ENCODE measurements at places on chromosomes 5 and 9.

DNA sequence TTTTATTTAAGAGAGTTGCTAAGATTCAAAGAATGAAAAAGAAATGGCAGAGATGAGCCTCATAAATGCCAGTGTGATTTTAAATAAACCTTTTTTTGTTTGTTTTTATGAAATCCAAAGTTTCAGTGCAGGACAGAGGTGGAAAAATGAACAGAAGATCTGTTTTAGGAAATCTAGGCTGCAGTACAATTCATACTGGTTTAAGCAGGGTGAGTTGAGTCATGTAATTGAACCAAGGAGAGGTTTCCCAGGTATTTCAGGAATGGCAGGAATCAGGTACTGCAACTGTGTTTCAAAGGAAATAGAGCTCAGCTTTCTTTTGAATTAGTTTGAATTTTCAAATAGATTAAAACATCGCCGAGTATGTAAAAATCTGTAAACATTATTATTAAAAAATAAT lies 3.0 kb upstream of the ANKRD31 start:
- DNase-seq: no peak

DNA sequence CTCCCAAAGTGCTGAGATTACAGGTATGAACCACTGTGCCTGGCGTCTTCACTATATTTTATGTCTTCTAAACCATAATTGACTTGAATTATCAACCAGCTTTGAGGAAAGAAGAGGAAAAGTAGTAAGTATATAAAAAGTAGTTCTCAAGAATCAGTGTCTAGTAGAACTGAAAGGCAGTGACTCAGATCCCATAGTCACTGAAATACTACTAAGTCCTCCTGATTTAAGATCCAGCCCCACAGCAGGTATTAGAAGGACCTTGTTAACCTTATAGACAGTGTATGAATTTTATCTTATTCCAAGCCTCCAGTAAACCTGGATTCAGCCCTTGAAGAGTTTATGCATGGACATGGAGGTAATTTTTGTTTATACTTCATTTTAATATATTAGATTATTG lies 31.5 kb downstream of the LNPEP start:
- DNase-seq: no peak

- DNase-seq: no peak
These were observed 73.4 kb upstream of the MEF2C start for GRCh38 chr5:88956416-88956815.

DNA sequence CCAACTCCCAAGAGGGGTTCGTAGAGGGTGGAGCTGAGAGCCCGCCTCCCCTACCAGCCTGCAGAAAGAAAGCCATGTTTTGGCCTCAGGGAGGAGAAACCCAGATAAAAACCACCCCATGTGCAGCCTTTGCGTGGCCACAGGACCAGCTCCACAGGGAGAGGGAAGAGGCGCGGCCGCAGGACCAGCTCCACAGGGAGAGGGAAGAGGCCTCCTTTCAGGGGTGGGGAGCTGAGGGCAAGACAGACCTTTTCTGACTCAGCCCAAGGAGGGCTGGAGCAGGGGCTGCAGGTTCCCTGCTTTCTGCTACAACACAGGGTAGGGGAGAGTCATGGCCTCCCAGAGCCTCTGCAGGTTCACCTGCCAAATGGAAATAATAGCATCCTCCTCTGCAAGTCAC lies 37.6 kb upstream of the KCNMB1 start:
- no peak for DNase-seq

- no peak for DNase-seq
These were observed 36.5 kb upstream of the ANKRD33B start for GRCh38 chr5:10527281-10527950.

- DNase-seq: no peak
These were observed 42.0 kb downstream of the VLDLR start for GRCh38 chr9:2663461-2664173.

DNA sequence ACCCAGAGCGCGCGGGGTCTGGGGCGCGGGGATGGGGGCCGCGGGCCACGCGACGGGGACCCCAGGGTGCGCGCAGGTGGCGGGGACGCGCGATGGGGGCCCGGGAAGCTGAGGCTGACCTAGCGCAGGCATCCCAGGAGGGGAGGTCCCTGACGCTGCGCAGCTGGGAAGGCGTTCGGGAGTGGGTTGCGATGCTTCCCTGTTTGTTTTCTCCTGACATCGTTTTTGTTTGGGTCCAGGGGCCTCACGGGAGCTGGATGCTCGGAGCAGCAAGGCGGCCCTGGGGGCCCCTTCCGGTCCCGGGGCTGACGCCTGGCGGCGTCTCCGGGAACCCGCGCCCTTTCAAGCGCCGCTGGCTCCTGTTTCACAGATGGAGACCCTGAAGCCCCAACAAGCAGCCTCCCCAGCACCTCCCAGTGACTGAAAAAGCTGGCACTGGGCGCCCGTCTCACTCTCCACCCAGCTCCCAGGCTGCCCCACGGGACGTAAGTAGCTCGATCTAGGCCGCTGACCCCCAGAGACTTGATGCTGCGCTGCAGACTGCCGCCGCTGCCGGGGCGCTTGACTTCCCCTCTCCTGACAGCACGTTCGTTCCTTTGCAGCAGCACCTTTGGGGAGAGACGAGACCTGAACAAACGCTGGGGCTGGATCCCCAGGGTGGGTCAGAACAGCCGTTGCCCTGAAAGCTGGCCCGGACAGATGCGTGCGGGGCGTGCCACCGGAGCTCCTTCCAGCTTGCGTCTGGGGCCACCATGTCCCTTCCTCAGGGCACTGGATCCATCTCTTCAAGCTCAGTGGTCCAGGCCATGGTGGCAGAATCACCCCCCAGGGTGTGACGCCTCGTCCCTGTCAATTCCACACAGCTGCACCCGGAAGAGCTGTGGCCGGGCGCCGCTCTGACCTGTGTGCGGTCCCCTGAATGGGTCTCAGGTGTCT lies 593 bp downstream of the BRD3OS start:
- peak; percentile 39 for DNase-seq

DNA sequence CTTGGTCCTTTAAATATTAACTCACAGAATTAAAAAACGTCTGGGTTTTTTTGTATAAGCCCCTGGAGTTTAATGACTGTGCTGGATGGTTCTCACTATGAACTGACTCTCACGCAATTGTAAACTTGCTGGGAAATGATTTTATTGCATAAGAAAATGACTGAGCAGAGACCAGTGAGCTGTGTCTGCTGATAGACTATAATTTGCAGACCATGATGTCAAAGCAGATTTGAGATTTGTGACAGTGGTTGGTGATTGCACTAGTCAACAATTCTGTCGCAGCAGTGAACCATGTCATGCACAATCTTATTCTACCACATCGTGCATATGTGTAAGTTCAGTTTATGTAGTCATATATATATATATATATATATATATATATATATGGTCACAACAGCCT lies 85.7 kb upstream of the C9orf72 start:
- no peak for DNase-seq

GRCh38 chr5:78746021-78746770 lies 97.6 kb upstream of the LHFPL2 start:
- DNase-seq: no peak

- DNase-seq: no peak
These were observed 3.3 kb upstream of the TSLP start for GRCh38 chr5:111068213-111068612.

DNA sequence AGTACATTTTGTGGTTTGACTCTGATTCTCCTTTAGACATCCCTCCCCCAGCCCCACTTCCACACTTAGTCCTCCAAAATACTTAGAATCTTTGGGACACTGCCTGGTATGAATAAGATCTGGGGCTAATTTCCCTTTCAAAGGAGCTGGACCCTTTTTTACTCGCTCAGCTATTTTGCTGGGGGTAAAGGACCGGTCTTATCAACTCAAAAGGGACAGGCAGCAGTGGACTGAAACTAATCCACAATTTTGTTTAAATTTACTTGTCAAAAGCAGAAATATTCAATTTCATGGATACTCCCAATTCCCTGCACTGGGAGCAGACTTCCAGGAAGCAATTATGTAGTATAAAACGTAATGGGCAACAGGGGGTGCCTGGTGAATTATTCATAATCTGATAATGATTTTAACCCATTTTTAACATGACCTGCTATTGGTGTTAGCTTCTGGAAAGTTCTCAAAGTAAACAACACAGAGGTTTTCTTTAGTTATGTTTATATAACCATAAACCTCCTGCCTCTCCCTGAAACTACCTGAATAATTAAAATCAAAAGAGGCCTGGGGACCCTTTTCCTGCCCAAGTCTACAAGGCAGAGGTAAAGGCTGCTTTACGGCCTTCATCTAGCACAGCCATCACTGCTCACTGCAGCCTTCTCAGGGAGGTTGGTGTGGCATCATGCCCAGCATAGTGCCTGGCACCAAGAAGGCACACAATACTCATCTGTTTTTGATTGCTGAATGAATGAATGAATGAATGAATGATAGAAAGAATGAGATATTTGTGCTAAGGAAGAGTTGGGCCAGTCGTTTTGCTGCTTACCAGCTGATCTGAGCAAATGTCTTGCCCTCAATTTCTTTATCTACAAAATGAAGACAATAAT lies 44.2 kb upstream of the GNPDA1 start:
- DNase-seq: no peak

Measured in CD4-positive, alpha-beta T cell treated with Interleukin-12 subunit alpha and Interleukin-12 subunit beta, for 1 hour (primary cell).